ENCODE measurements at places on chromosomes 12 and 14.

DNA sequence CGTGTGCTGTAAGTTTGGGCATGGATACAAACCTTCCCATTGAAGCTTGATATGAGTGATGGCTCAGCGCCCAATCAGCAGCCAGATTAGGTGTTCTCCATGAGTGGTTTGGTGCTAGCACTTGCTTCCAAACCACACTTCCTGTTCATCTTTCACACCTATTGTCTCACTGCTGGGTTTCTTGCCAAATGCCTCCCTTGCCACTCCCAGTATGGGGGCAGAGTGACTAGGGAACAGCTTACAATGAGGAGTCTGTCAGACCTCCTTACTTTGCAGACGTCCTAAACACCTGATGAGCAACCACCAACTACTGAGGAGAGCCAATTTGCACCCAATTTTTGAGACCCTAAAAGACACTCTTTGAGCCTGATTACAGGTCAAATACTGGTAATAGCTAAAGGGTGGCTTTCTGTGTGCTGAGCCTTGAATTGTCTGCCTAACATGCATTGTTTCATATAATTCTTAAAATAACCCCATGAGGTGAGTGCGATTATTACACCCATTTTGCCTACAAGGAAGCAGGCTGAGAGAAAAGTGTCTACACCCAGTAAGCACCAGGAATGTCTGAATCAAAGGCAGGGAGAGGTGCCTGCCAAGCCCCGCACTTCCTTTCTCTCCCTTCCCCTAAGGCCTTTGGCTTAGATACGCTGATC lies 48.4 kb upstream of the FOS start:
- DNase-seq, result no peak

GRCh38 chr12:6553051-6553868 lies 2.6 kb downstream of the IFFO1 start:
- DNase-seq, result no peak

DNA sequence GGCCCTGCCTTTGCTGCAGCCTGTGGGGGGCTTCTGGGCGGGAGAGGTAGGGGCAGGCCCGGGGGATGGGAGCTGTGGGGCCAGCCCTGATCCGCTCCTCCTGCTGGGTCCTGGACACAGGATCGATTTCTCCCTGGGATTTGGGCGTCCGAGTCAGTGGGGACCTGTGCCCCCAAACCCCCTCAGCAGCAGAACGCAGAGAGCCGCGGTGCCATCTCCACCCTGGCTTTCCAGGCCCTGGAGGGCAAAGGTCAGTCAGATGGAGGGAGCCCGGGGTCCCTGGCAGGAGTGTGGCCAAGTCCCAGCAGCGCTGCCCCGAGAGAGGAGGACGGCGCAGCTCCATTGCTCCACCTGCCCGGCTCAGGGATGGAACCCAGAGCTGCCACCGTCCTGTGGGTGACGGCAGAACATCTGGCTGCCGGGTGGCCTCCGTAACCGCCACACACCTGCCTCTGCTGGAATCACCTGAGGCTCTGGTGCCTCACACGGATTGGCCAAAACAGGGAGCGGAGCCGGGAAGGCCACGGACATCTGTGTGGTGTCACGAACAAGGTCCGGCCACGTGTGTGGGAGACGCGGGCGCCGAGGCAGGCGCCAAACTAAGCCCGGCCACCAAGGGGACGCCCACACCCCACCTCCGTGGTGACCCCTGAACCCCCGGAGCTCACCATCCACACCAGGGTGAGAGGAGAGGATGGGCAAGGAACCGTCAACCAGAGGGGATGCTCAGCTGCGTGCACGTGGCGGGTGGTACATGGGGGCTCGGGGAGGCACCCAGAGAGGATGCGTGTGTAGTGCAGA lies 80.3 kb upstream of the FBRSL1 start:
- no peak for DNase-seq

GRCh38 chr14:65128096-65128495 lies 25.8 kb upstream of the MAX start:
- DNase-seq, result no peak

DNA sequence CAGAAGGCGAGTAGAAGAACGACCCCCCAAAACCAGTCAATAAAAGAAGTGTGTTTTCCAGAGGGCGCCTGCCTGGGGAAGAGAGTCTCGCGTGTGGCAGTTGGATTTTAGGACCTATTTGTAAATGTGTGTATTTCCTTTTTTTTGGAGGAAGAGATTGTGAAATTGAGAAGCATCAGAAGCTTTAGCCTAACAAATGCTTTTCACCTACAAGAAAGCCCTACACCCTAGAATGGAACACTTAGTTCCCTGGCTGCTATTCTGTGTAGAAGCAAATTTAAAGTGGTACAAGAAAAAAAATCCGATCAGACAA lies 1.3 kb downstream of the RCOR1 start:
- DNase-seq, result no peak

- no peak for DNase-seq
These were observed 44.6 kb upstream of the TUNAR start for GRCh38 chr14:95832012-95832411.

- no peak for DNase-seq
These were observed 61.8 kb upstream of the CATSPERB start for GRCh38 chr14:91793704-91794103.

DNA sequence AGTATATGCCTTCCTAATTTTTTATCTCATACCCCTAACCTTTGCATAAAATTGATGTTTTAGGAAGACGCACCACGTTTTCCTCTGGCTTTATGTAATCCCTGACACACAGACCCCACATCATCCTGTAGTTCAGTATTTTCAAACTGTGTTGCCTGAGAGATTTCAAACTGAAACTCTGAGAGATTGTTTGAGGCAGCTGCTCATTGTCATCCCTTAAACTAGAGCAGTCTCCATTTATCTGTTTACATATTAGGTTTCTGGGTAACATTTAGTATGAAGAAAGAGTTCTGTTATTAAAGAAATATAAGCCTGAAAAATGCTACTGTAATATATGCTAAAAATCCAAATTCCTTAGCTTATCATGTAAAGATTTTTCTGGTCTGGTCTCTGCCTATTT lies 24.3 kb downstream of the MNAT1 start:
- no peak for DNase-seq

- no peak for DNase-seq
These were observed 10.0 kb upstream of the AMHR2 start for GRCh38 chr12:53413485-53414204.

DNA sequence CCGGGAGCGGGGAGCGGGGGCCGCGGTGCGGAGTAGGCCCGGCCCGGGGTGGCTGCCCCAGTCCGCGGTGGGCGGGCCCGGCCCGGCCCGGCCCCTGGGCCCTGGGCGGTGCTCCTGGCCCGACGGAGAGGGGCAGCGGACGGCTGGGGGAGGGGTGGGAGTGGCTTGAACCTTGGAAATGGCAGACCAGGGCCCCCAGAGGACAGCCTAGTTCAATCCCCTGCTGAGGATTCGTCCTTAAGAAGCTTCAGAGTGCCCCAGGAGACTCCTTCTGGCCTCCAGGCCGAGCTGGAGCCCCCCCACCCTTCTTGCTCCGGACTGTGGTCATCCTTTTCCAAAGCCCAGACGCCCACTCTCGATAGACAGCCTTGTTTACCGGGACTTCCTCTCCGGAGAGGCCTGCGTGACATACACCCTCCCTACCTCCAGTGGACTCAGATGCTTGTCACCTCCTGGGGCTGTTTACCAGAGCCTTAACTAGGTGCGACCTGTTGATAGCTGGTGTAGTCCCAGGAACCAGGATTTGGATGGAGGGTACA lies 458 bp downstream of the KHNYN start:
- DNase-seq, result peak; percentile 34

DNA sequence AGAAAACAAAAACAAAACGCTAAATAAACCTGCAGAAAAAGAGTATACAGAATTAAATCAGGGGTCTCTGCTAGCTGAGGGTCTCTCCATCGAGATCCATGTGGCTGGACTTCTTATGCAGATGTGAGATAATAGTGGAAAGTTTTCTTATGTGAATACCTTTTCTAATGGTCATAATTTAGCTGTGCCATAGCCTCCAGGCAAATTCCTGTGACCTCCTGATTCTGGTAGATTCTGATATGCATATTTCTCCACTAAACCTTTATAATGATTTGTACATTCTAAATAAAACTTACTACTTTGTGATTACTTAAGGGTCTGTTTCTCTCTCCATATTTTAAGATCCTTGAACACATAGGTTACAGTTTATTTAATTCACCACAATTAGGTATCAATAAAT lies 1002.6 kb downstream of the GALC start:
- DNase-seq, result no peak

DNA sequence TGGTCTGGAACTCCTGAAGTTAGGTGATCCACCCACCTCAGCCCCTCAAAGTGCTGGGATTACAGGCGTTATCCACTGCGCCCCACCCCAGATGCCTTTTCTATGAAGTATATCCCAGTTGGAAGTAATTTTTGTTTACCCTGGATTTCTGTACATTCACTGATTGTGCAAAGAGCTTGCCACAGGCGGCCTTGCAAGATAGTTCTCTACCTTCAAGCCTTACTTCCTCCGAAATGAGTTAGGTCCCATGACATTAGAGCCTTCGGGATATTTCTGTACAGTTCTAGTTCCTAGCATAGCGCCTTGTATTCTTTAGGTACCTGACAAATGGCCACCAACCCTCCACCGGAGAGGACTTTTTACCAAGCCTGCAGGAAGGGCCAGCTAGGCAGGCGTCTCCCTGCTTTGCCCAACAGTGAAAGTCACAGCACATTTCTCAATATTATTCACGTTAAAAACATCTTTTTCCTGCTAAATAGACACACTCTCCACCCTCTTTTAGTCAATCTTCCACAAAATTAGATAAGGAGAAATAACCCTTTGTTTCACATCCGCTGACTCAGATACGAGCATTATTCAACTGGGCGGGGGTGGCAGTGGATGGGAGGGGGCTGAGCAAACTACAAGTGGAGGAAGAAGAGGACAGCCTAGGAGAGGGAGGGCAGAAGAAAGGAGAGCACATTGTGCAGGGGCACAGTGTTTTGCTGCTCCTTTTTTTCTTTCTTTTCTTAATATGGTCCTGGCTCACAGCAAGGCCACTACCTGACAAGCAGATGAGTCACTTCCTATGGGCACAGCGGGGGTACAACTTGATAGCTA lies 40.0 kb upstream of the CAPRIN2 start:
- peak; percentile 10 for DNase-seq

GRCh38 chr12:57273516-57273915 lies 22.5 kb upstream of the STAC3 start:
- DNase-seq, result no peak

GRCh38 chr14:54374117-54374884 lies 22.5 kb upstream of the CDKN3 start:
- DNase-seq, result no peak

GRCh38 chr14:88802596-88802995 lies 9.8 kb upstream of the EML5 start:
- DNase-seq, result no peak

All from SHP77 (cell line).